ENCODE measurements at places on chromosomes 4 and X.
A peak's percentile ranks its signal among the peaks of the same experiment; 100 is the strongest.

- DNase-seq = no peak
Measured at GRCh38 chr4:40193016-40193571, 3.7 kb upstream of the RHOH start.

DNA sequence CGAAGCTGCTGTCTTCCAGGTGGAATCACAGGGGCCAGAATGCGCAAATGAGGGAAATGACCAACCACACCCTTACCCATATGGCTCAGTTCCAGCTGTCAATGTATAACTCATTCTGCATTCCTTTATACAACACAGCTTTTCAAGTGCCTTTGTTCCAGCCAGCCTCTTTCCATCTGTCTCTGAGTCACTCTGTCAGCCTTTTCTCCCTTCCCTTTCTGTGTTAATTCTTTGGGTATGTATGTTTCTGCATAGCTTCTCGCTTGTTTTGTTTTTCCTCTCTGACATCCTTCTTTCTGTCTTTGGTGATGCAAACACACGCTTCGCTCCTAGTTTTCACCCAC lies 54.5 kb downstream of the RS1 start:
- peak; percentile 69 for DNase-seq

- no peak for DNase-seq
Measured at GRCh38 chr4:73006286-73006990, 63.1 kb downstream of the COX18 start.

- DNase-seq = no peak
Measured at GRCh38 chr4:26127851-26128337, 192.9 kb upstream of the RBPJ start.

DNA sequence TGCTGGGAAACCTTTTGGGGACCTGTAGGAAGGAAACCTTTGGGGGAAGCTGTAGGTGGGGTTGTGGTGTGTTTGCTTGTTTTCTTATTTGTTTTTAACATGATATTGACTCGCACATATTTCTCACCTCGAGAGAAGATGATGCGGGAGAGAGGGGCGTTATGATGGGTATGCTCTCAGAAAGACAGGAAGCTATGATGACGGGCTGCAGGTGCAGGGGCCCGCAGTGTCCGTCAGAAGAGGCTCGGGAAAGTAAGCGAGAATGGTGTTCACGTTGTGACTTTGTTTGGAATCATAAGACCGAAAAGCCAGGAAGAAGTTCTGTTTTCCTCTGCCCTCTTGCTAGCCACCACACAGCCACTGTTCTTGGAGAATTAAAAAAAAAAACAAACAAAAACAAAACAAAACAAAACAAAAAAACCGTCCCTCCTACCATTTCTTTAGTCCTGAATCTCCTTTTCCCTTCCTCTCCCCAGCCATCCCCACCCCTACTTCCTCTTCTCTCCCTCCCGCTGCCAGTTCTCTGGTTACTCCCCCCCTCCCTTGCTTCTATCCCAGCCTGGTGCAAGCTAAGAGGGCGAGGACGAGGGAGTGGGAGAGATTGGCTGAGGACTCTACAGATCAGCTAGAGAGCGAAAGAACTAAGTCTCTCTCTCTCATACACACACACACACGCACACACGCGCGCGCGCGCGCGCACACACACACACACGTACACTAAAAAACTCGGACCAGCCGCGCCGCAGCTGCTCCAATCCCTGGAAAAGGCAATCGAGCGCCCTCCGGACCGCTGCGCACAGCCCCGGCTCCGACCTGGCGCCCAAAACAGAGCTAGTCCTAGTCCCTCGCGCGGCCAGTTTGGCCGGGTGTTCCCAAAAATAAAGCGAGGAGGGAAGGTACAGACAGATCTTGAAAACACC lies at the start of gene BMP3:
TSS of gene BMP3 (plus strand) at position 648 of the 920 bp plus-strand sequence. CDS start 577 bp downstream, outside the sequence.
- peak; percentile 9 for DNase-seq
